ENCODE measurements at places on chromosomes 6 and 20.

DNA sequence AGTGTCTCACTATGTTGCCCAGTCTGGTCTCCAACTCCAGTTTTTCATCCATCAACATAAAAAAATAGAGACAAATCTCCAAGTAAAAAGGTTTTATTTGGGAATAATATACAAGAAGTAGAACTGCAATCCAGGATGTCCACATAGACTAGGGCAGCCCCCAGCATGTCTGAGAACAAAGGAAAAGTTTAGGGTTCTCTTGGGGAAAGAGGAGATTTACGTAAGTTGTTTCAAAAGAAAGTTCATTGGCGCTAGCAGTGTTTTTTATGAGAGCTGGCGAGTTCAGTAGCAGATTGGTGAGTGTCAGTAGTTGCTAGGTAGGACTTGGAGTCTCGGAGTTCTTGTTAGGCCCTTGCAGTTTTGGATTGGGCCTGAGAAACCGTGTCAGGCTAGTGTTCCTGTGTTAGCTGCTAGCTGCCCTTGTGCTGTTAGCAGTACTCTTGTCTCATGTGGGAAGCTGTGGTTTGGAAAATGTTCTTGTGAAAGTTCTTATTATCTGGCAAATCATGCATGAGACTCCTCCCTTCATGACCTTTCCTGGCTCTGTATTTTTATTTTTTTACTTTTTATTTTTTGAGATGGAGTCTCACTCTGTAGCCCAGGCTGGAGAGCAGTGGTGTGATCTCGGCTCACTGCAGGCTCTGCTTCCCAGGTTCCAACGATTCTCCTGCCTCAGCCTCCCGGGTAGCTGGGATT is 24.7 kb downstream of the TTLL9 start:
- DNase-seq = no peak

DNA sequence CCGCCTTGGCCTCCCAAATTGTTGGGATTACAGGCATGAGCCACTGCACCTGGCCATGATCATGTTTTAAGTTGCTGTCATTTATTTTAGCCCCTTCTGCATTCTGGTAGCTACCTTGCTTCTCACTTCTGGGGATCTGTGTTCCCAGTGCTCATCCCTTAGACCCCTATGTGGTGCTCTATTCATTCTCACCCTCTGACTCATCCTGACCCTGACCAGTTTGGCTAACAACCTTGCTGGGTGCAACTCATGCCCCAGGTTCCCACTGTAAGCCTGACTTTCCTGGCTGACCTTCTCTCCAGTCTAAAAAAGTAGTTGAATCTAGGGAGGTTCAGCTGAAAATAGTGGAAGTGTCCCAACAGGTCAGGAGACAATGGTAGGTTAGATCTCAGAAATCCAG is 47.4 kb downstream of the NOX3 start:
- no peak for DNase-seq

GRCh38 chr20:38066969-38067716 is 33.6 kb downstream of the RPRD1B start:
- no peak for DNase-seq

DNA sequence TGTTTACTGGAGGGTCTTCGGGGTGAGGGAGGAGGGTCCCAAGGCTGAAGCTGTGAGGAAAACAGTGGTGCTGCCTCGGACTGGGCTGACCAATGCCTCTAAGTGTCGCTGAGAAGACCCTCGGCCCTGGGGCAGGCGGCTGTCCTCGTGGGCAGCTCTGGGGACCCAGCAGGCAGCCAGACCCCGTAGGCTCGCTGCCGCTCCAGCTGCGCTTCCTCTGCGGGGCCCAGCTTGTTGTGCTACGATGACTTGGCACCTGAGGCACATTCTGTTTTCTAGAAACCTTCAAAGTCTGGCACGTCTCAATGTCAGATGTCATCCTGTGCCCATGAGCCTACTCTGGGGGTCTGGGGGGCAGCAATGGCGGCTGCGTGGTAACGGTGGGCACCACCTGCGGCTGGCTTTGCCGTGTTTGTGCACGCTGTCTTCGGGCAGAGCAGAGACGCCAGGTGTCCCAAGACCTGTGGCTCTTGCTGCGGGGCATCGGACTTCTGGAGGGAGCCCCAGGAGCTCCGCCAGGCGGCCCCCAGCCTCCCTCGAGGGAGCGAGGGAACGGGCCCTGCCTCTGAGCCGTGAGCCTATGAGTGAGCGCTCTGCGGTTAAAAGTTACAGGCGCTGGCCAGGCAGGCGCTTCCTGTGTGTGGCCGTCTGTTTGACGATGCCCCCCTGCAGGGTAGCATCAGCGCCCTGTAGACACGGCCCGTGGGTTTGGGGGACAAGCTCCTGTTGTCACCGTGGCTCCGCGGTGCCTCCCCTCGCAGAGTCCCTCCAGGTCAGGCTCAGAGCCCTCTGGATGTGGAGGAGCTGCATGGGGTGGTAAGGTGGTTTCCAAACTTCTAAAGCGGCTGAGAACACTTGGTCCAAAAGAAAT is 6.8 kb downstream of the SLC17A9 start:
- DNase-seq = no peak

DNA sequence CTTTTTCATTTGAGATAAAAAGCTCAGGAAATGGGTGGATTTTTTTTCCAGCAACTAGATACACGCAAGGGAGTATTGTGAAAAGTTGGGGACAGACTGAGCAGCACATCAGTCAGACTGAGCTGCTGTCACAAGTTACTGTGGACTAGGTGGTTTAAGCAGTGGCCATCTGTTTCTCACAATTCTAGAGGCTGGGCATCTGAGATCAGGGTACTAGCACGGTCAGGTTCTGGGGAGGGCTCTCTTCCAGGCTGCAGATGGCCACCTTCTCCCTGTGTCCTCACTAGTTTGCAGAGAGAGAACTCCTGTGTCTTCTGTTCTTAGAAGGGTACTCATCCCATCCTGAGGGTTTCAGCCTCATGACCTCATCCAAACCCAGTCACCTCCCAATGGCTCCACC is 178.3 kb downstream of the SYNDIG1 start:
- DNase-seq = no peak

DNA sequence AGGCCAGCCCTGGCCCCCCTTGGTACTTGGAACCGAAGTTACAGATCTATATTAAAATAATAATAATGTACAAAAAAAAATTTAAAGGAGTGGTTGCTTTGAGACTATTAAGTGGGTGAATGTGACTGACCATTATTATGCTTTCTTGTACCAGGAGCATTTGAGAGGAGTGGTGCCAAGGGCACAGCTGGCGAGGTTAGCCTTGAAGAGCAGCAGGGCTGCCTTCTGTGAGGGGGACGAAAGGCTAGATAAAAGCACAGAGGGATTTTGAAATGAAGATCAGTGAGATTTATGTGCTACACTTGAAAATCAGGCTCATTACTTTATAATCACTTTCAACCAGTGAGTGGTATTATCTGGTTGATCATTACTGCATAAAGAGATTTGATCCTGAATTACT is 48.6 kb downstream of the FIG4 start:
- DNase-seq = no peak

DNA sequence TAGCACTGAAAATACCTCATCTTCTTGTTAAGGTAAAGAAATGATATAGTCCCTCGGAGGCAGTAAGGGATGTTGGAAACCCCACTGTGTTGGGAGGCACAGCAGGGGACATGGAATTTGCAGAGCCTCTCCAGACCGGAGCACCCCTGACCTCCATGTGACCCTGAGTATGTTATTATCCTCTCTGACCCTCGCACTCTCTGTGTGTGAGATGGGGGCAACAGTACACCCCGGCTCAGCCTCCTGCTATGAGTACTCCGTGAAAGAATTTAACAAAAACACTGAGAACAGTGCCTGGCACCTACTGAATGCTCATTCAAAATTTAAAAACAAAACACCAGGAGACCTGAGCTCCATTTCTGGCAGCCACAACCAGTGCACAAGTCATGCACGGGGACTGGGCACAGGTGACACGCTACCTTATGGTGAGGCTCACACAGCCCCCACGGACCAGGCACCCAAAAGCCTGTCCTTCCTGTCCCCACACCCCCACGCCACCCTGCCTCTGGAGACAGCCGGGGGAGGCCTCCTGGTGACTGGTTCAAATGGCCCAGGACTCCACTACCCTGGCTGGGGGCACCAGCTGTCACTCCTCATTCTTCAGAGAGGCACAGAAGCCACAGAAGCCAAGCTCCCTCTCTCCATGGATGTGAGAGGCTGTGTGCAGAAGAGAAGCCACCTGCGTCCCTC is 6.1 kb downstream of the NINL start:
- peak; percentile 75 for DNase-seq

- no peak for DNase-seq
Observed at GRCh38 chr20:60116128-60116909, 158.1 kb downstream of the CDH26 start.

DNA sequence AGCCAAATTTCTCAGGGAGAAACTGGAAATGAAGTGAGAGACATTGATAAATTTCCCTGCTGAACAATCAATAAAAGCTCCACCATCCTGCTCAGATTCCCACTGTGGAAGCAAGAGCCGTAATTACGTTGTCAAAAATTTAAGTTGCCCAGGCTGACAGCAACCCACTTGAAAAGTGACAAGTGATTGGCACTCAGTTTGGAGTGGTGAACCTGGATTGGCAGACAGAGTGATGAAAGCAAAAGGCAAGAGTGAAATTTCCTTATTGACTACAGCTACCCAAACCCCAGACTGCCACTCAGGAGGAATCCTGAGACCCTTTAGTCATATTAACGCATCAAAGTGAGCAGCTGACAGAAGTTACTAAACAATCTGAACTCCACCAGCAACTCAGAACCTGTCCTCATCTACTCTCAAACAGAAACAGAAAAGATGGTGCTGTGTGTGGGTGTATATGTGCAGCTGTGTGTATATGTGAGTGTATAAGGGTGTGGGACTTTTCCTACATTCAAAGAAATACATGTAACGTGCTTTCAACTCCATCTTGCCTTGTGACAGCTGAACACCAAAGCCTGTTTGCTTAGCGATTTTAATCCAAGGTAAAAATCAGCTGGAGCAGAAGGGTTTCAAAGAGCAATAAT is 157.4 kb downstream of the PKHD1 start:
- no peak for DNase-seq

GRCh38 chr20:10347086-10347880 is 86.7 kb downstream of the MKKS start:
- DNase-seq = no peak

GRCh38 chr6:63440594-63440993 is 120.8 kb upstream of the LGSN start:
- no peak for DNase-seq

DNA sequence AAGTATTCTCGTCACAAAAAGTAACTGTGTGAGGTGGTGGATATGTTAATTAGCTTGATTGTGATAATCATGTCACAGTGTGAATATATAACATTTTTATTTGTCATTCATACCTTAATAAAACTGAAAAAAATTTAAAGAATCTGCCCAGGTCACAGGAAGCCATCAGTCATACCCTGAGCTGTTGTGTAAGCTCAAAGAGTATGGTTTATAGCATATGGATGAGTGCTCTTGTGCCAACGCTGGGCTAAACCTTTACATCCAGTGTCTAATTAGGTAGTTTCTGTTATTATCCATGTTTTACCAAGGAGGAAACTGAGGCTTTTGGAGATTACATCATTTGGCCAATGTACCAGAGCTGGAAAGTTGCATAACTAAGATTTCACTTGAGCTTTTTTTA is 11.4 kb downstream of the PKIG start:
- no peak for DNase-seq

- DNase-seq = no peak
Observed at GRCh38 chr6:111806165-111806547, 67.1 kb downstream of the FYN start.

GRCh38 chr6:152977556-152977955 is 5.3 kb downstream of the FBXO5 start:
- no peak for DNase-seq

GRCh38 chr20:46835418-46835817 is 59.2 kb upstream of the EYA2 start:
- no peak for DNase-seq

- no peak for DNase-seq
Observed at GRCh38 chr6:9890893-9891292, 524.0 kb downstream of the TFAP2A start.

- DNase-seq = no peak
Observed at GRCh38 chr20:21387528-21387927, 9.8 kb downstream of the NKX2-4 start.

DNA sequence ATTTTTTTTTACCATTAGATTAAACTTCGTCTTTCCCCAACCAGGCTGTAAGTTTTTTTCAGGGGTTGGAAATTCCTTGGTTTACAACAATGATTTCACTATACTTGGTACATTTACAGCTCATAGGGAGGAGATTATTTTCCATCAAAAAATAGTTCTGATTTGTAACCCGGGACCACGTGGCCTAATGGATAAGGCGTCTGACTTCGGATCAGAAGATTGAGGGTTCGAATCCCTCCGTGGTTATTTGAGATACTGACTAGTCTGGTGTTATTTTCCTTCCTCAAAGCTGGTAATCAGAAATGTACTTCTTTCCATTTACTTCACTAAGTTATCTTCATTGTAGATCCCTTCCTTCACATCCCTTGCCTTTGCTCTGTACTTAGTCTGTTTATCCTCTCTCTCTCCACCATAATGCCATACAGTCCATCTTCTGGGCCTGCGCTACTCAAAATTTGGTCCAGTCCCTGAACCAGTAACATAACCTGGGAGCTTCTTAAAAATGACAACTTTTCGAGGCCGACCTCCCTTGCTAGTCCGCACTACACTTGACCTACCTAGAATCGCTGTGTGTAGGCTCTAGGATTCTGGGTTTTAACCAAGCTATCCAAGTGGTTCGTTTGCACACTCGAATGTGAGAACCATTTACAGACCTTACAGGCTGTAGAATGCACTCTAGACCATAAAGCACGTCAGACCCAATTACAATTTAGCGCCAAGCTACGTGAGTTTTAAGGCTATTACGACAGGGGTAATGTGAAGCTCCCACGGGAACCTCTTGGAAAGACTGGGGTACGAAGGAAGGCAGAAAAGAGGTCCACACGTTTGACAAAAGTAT is 42.1 kb upstream of the BTN3A2 start:
- peak; percentile 67 for DNase-seq

GRCh38 chr20:3244613-3245012 is 5.6 kb upstream of the SLC4A11 start:
- DNase-seq = no peak

DNA sequence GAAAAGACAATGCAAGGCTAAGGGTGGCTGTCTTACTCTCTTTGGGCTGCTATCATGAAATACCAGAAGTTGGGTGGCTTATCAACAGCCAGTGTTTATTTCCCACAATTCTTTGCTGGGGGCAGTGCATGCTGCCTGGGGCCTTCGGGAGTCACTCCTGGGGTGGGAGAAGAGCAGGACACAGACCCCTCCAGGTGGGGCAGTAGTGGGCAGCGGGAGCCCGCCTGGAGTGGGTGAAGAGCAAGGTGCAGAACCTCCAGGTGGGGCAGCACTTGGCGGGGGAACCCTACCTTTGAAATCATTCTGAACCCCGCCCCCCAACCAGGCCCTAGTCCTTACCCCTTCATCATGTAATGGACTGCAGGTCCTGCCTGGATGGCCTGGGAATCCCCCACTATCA is 69.6 kb upstream of the THBS2 start:
- no peak for DNase-seq

GRCh38 chr6:31332637-31333602 is 24.1 kb downstream of the HLA-B start:
- no peak for DNase-seq
